IPS DF 6.9 (cell line): ENCODE measurements at places on chromosomes 2 and 18.

GRCh38 chr2:212960336-212960735 lies 191.1 kb downstream of the IKZF2 start:
- no peaks in the 10 kb centered on the region for H3K27me3 ChIP-seq
- H3K4me3 ChIP-seq, result no peak overlapping the region
- H3K4me1 ChIP-seq, result peaks cover 2% of the 10 kb centered on the region; the same call in 1 of the 2 replicates
- no peak for DNase-seq
- no peaks in the 10 kb centered on the region for H3K36me3 ChIP-seq

- H3K4me1 ChIP-seq, result no peaks in the 10 kb centered on the region; the same call in 1 of the 2 replicates
- no peak overlapping the region for H3K27ac ChIP-seq
- H3K4me3 ChIP-seq, result no peak overlapping the region
- no peaks in the 10 kb centered on the region for H3K36me3 ChIP-seq
- no peaks in the 10 kb centered on the region for H3K27me3 ChIP-seq
- DNase-seq, result no peak
Measured at GRCh38 chr2:185202945-185203528, 535.6 kb upstream of the FSIP2 start.

GRCh38 chr2:134457353-134457752 lies 203.5 kb downstream of the MGAT5 start:
- DNase-seq, result no peak
- no peaks in the 10 kb centered on the region for H3K27me3 ChIP-seq
- no peaks in the 10 kb centered on the region for H3K36me3 ChIP-seq
- H3K27ac ChIP-seq, result no peak overlapping the region
- no peak overlapping the region for H3K4me3 ChIP-seq

DNA sequence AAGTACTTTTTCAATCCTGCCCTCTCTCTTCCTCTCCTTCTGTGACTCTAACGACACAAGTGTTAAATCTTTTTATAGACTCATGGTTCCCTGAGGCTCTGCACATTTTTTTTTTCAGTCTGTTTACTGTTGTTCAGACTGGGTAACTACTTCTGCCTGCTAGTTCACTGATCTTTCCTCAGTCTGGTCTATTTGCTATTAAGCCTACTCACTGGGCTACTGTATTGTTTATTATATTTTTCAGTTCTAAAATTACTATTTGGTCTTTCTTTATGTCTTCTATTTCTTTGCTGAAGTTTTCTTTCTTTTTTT lies 21.3 kb downstream of the PPP3R1 start:
- no peaks in the 10 kb centered on the region for H3K36me3 ChIP-seq
- DNase-seq, result no peak
- no peak overlapping the region for H3K4me3 ChIP-seq
- H3K27me3 ChIP-seq, result no peaks in the 10 kb centered on the region

DNA sequence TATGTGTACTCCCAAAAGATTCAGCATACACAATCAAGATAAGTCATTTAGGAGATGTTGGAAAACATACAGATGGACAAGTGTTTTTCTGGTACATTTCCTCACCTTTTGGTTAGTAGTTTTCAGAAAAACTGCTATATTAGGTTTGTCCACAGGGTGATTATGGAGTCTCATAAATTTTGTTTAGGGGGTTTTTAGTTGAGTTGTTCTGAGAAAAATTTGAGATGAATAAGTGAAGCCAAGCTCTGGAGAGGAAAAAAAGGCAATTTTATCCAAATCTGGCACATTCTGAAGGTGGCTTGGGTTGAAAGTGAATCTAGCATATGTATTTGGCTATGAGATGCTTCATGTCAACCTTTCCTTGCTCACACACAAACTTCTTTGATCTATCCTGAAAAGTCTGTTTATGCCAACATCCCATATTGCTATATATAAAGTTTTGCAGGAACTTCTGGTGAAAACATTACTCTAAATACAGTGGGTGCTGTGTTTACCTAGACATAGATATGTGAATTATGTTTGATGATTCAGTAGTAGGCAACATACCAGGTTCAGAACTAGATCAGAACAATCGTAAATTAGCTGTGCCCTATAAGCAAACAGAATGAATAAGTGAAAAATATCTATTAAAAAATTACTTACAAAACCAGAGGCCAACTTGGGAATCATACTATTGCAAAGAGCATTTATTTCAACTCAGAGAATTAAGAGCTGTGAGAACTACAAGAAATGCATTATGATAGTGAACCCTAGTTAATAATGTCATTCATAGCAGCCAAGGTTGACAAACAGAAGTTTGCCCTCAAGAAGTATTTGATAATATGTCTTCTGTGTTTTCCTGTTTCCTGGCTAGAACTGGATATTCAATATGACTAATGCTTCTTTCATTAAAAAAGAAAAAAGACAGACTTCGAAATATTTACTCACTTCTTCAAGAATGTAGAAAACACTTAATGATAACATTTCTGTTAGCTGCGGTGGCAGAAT lies 552.0 kb downstream of the IRS1 start:
- no peaks in the 10 kb centered on the region for H3K4me1 ChIP-seq
- H3K27ac ChIP-seq, result no peak overlapping the region
- no peak overlapping the region for H3K4me3 ChIP-seq
- no peak for DNase-seq
- no peaks in the 10 kb centered on the region for H3K27me3 ChIP-seq
- H3K36me3 ChIP-seq, result no peaks in the 10 kb centered on the region

DNA sequence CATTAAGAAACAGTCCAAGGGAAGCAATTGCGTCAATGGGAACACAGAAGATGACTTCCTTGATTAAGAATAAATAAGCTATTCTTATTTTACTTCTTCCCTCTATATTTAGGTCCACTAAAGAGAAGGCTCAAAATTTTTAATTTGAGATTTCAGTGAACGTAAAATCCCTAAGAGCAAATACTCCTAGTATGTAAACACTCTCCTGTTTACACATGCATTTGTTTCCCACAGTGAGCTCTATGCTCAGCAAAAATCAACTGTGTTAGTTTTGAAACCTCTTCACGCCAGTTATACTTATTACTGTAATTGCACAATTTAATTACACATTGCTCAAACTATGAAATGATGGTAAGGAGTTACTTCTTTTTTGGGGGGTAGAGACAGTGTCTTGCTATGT lies 8.8 kb downstream of the SLC39A6 start:
- no peak overlapping the region for H3K27ac ChIP-seq
- no peaks in the 10 kb centered on the region for H3K27me3 ChIP-seq
- no peak overlapping the region for H3K4me3 ChIP-seq
- no peak for DNase-seq
- peaks cover 13% of the 10 kb centered on the region; the same call in 1 of the 2 replicates for H3K36me3 ChIP-seq
- no peaks in the 10 kb centered on the region for H3K4me1 ChIP-seq

- no peaks in the 10 kb centered on the region for H3K36me3 ChIP-seq
- H3K4me3 ChIP-seq, result no peak overlapping the region
- no peak overlapping the region for H3K27ac ChIP-seq
- H3K27me3 ChIP-seq, result no peaks in the 10 kb centered on the region
- peaks cover 2% of the 10 kb centered on the region; the same call in 1 of the 2 replicates for H3K4me1 ChIP-seq
- DNase-seq, result no peak
Measured at GRCh38 chr2:186307871-186308270, 178.2 kb upstream of the ZC3H15 start.
